ENCODE measurements at places on chromosomes 3 and 15.

DNA sequence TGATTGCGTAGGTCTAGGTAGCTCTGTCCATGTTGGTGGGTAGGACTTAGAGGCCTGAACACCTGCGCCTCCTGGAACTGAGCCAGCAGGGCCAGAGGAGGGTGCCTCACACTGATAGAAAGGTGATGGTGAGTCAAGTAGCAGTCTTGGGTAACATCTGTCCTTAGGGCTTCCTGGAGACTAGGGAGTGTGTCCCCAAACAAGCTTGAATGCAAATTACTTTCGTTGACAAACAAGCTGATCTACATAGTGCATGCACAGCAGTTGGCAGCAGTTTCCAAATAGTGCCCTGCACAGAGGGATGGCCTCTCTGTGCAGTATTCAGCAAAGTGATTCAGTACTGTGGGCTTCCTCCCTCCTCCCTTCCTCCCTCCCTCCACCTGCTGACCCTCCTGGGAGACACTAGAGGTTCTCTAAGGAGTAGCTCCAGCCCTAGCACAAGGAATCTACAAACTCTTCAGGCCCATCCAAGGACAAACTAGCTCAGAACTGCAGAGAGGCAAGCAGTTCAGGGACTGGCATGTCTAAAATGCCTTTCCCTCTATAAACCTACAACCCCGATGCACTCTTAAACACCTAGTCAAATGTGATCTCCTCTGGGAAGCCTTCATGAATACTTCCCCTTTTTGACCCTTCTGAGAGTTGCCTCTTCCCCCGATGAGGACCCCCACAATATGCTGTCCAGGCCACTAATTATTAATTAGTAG lies 61.0 kb downstream of the TLE3 start:
- DNase-seq = peak; percentile 96

DNA sequence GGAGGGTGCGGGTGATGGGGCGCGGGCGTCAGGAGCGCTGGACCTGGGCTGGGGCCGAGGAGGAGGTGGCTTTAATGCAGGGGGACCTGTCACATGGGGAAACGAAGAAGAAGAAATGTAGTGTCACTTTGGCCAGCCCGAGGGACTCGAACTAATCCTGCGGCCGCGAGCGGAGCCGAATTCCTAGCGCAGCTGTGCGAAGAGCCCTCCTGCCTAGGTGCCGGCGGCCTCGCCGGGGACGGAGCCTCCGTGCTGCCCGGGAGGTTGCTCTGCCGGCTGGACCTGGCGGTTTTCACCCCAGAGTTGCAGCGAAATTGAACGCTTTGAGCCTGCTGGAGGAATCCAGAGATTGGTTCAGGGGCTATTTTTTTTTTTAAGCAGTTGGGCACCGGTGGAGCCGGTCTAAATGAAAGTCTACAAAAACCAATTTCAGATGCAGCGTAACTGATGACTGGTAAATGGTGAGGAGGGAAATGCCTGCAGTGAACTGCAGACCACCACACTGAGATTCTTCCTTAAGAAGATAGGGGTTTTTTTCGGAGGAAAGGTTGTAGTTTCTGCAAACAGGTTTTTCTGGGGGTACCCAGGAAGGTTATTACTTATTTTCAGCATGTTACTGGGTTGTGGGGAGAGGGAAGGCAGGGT lies 662 bp downstream of the TMEM108 start:
- no peak for DNase-seq

- DNase-seq = peak; percentile 29
These were observed 46.6 kb downstream of the HHLA2 start for GRCh38 chr3:108342837-108343486.

DNA sequence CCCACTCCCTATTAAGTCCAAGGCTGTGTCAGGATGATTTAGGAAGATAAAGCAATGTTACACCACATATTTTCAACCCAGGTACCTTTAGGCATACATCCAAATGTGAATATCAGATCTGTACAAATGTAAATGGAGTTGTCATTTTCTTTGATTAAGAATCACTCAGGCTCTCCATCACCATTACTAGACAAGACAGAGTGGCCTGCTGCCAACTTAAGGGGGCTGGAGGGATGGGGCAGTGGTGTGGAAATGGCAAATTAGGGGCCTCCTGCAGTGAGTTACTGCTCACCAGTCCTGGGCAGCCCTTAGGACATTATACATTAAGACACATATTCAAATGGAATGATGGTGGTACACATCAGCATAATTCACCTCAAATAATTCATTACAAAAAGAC lies 211.0 kb downstream of the TNIK start:
- DNase-seq = no peak

DNA sequence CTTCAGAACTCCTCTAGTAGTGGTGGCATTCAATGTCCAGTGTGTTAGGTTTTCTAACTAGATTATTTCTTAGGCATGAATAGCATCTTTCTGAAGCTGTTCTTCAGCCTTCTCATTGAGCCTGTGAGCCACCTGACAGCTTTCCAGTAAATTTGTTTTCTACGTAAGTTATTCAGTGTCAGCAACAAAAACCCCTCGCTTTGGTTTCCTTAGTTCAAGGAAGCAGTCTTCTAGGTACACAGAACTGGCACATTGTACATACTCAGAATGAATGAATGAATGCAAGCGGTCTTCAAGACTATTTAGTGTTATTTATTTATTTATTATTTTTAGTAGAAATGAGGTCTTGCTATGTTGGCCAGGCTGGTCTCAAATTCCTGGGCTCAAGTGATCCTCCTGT lies 44.9 kb downstream of the DRD3 start:
- DNase-seq = no peak

Measured in GM12864 (cell line).